ENCODE measurements at places on chromosomes 4 and X. TPM values are rescaled to one million over a fixed set of nuclear protein-coding genes. Genes with fewer than 3 reads are reported as not detected.
A peak's percentile ranks its signal among the peaks of the same experiment; 100 is the strongest.

Gene ANKRD17
- 63.7 TPM for total RNA-seq

Gene GAGE12E
- not detected for total RNA-seq

DNA sequence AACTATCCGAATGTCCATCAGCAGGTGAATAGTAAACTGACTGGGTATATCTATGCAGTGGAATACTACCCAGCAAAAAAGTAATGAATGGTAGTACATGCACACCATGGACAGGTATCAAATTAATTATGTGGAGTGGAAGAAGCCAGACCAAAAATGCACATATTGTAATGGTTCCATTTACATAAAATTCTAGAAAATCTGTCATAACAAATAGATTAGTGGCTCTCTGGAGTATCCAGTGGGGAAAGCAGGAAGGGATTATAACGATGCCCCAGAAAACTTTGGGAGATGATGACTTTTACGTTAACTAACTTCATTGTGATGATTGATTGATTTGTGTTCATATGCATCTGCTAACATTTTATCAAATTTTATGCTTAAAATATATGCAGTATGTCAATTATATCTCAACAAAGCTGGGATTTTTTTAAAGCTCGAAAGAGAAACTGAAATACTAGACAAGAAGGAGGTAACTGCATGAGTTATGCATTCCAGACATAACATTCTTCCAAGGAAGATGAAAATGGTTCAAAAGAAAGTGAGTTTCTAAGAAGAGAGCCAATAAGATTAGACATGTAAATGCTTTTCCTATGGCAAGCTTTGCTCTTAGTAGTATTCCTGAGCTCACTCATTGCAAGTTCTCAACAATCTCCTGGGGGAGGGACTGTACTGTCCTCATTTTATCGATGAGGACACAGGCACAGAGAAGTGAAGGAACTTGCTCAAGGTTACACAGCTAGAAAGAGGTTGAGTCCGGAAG, 58.6 kb upstream of the MSX1 start:
- peaks cover 2% of the 10 kb centered on the region for H3K27me3 ChIP-seq
- H3K36me3 ChIP-seq = no peaks in the 10 kb centered on the region
- DNase-seq = no peak

GRCh38 chrX:65706041-65706828, 38.8 kb downstream of the MSN start:
- no peaks in the 10 kb centered on the region for H3K27me3 ChIP-seq
- H3K4me1 ChIP-seq = peaks cover 68% of the 10 kb centered on the region
- peak overlapping the region; percentile 91 for H3K27ac ChIP-seq

DNA sequence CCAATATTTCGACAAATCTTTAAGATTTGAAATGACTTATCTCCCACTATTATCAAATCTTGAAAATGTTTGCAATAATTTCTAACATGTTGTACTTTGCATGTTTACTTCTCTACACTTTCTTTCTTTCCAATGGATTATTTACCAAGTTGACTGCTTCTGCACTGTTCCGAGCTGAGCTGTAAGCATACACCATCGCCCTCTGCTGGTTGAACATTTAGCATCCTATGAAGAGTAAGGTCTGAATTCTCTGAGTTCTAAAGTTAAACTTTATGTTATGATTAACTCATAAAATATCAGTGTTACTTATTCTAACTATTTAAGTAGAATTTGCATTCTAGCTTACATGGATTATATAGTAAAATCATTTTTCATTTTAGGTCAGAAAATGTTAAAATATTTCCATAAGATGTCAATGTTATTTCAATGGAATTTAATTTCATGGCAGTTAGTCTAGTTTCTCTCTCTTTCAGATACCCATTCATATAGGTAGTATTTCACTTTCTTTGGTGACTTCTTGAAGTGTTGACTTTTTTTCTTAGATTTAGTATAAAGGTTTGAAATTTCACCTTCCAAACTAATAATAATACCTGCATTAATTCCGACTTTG, 137.4 kb downstream of the DKK2 start:
- no peaks in the 10 kb centered on the region for H3K4me1 ChIP-seq
- H3K27me3 ChIP-seq = peaks cover 2% of the 10 kb centered on the region
- H3K4me3 ChIP-seq = no peak overlapping the region

Gene CDX4
- total RNA-seq = not detected

GRCh38 chrX:16828124-16828908, 41.8 kb downstream of the RBBP7 start:
- no peak for DNase-seq
- no peak overlapping the region for H3K4me3 ChIP-seq
- H3K27ac ChIP-seq = no peak overlapping the region

GRCh38 chr4:127352220-127353113, 280.3 kb upstream of the INTU start:
- DNase-seq = no peak
- H3K27ac ChIP-seq = no peak overlapping the region
- no peaks in the 10 kb centered on the region for H3K4me1 ChIP-seq
- H3K36me3 ChIP-seq = no peaks in the 10 kb centered on the region
- no peak overlapping the region for H3K4me3 ChIP-seq
- H3K27me3 ChIP-seq = no peaks in the 10 kb centered on the region

DNA sequence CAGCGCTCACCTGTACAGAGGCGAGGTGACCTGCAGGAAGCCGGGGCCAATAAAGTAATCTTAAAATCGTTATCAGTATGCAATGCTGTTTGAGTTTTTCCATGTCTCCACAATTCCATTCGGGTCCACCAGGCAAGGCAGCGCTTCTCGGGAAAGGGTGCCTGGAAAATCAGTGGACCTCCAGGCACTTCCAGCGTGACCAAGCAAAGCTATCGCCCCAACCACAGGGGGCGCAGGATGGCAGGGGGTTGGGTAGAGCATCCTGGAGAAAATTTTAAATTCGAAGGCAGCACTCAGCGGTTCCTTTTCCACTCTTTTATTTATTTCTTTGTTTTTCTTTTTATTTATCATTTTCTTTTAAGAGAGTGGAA, 5.4 kb upstream of the SOX3 start:
- DNase-seq = no peak
- no peak overlapping the region for H3K4me3 ChIP-seq
- H3K4me1 ChIP-seq = peaks cover 2% of the 10 kb centered on the region
- peaks cover 39% of the 10 kb centered on the region for H3K27me3 ChIP-seq
- H3K36me3 ChIP-seq = no peaks in the 10 kb centered on the region

Gene AFF2
- 1.3 TPM for total RNA-seq

- H3K4me3 ChIP-seq = no peak overlapping the region
- no peaks in the 10 kb centered on the region for H3K36me3 ChIP-seq
- no peak for DNase-seq
- no peak overlapping the region for H3K27ac ChIP-seq
These were observed 50.9 kb downstream of the MED28 start for GRCh38 chr4:17665346-17665745.

Gene ZFP92
- 0.98 TPM for total RNA-seq

Gene NXF2B
- total RNA-seq = not detected

DNA sequence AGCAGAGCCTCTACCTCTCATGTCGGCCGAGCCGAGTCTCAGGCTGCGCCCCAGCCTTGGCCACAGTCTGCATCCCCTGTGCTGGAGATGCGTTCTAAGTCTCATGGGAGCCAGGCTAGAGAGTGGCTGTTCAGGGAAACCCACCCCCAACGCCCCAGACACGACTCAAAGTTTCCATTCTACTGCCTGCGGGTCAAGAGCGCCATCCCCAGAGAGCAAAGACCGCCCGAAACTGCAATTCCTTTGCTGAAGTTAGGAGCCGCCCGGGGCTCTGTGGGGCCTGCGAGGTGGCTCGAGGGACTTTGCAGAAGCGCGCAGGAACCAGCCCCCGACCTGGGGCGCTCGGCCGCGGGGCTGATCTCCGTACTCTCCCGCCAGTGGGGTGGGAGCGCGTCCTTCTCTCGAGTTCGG, 10.0 kb upstream of the ELF4 start:
- peak overlapping the region; percentile 57 for H3K4me3 ChIP-seq
- no peaks in the 10 kb centered on the region for H3K27me3 ChIP-seq
- H3K27ac ChIP-seq = peak overlapping the region; percentile 70

DNA sequence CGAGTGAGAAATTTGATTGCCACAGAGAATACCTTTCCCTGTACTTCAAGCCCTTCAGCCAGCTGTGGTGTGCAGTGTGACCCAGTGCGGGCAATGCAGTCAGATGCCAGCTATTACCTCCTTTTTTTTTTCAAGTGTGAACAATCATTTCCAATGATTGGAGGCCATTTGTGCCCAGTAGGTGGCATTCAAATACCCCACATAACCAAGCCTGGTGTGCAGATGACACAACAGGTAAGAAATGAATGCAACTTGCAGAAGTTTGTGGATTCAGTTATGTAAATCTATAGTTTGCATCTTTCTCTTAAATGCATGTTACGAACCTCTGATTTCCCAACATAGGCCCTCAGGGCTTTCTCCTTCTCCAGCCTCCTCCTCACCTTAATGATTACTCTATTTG, 98.0 kb downstream of the CLCN4 start:
- no peak overlapping the region for H3K27ac ChIP-seq
- DNase-seq = no peak
- H3K36me3 ChIP-seq = no peaks in the 10 kb centered on the region
- no peak overlapping the region for H3K4me3 ChIP-seq
- no peaks in the 10 kb centered on the region for H3K27me3 ChIP-seq

- H3K27me3 ChIP-seq = no peaks in the 10 kb centered on the region
- H3K36me3 ChIP-seq = no peaks in the 10 kb centered on the region
- DNase-seq = peak; percentile 81
- H3K27ac ChIP-seq = no peak overlapping the region
- H3K4me3 ChIP-seq = no peak overlapping the region
- peaks cover 4% of the 10 kb centered on the region for H3K4me1 ChIP-seq
These were observed 136.4 kb downstream of the ZNF674 start for GRCh38 chrX:46408553-46409407.

GRCh38 chr4:10022346-10023049, 1.2 kb upstream of the SLC2A9 start:
- no peak overlapping the region for H3K4me3 ChIP-seq
- H3K27me3 ChIP-seq = peaks cover 2% of the 10 kb centered on the region
- peaks cover 6% of the 10 kb centered on the region for H3K4me1 ChIP-seq
- no peak overlapping the region for H3K27ac ChIP-seq

Gene GPC4
- total RNA-seq = not detected

Gene HMGN5
- 5.5 TPM for total RNA-seq

Gene MSX1
- not detected for total RNA-seq

Gene PCDH11X
- total RNA-seq = 0.05 TPM

DNA sequence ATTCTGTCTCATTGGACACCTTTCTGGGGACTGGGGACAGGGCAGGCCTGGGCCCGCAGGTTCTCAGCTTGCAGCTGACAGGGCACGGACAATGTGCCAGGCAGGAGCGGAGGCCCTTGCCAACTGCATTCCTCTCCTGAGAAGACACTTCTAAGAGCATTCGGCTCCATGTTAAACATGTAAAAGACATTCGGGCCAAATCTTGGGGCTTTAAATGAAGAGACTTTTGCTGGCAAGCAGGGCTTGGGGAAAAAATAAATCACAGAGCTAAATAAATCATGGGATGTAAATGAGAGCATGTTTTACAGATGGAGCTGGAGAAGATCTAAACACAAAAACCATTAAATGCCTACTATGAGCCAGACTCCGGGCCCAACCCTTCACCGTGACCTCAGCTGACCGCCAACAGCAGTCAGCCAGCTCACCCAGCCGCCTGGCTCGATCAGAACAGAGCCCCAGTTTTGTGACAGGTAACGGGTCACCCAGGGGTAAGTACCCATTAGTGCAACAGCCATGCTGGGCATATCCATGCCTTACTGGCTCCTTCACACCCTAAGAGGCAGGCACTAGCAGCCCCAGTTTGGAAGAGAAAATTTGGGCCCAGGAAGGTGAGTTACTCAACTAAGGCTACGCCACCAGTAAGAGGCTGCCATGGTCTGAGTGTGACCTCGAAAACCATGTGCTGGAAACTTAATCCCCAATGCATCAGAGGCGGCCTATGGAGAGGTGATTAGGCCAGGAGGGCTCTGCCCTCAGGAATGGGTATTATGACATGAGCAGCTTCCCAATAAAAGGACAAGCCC, 14.7 kb downstream of the WDR1 start:
- no peak overlapping the region for H3K4me3 ChIP-seq
- peaks cover 99% of the 10 kb centered on the region for H3K4me1 ChIP-seq
- peaks cover 88% of the 10 kb centered on the region for H3K36me3 ChIP-seq

GRCh38 chrX:101430457-101431078, 22.5 kb downstream of the HNRNPH2 start:
- no peak overlapping the region for H3K4me3 ChIP-seq
- no peak for DNase-seq
- H3K36me3 ChIP-seq = peaks cover 24% of the 10 kb centered on the region
- H3K27ac ChIP-seq = peak overlapping the region; percentile 65

GRCh38 chr4:76036855-76037254, 985 bp upstream of the CXCL11 start:
- no peak overlapping the region for H3K27ac ChIP-seq
- peaks cover 6% of the 10 kb centered on the region for H3K27me3 ChIP-seq
- H3K4me1 ChIP-seq = peaks cover 4% of the 10 kb centered on the region
- no peak for DNase-seq
- H3K36me3 ChIP-seq = no peaks in the 10 kb centered on the region

DNA sequence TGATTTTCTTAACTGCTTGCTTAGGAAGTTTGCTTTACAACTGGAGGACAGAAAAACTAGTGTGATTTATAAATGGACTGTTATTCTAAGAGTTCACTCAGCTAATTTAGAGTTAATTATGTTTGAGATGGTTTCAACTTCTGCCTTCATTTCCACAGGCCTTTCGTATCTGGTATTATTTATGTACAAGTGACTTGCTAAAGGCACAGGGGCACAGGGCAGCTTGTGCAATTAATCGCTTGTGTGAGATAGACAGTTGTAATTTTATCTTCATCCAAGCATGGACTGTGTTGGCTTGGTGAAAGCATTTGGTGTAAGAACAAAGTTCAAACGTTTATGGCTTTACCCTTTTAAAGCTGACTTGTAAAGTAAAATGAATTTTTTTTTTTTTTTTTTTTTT, 38.3 kb downstream of the GPAT3 start:
- H3K27ac ChIP-seq = no peak overlapping the region
- peaks cover 1% of the 10 kb centered on the region for H3K4me1 ChIP-seq
- DNase-seq = no peak
- H3K27me3 ChIP-seq = no peaks in the 10 kb centered on the region
- H3K36me3 ChIP-seq = no peaks in the 10 kb centered on the region

- DNase-seq = no peak
- H3K27ac ChIP-seq = no peak overlapping the region
- no peaks in the 10 kb centered on the region for H3K36me3 ChIP-seq
- H3K4me1 ChIP-seq = no peaks in the 10 kb centered on the region
These were observed 100.5 kb downstream of the PTCHD1 start for GRCh38 chrX:23435108-23435507.

DNA sequence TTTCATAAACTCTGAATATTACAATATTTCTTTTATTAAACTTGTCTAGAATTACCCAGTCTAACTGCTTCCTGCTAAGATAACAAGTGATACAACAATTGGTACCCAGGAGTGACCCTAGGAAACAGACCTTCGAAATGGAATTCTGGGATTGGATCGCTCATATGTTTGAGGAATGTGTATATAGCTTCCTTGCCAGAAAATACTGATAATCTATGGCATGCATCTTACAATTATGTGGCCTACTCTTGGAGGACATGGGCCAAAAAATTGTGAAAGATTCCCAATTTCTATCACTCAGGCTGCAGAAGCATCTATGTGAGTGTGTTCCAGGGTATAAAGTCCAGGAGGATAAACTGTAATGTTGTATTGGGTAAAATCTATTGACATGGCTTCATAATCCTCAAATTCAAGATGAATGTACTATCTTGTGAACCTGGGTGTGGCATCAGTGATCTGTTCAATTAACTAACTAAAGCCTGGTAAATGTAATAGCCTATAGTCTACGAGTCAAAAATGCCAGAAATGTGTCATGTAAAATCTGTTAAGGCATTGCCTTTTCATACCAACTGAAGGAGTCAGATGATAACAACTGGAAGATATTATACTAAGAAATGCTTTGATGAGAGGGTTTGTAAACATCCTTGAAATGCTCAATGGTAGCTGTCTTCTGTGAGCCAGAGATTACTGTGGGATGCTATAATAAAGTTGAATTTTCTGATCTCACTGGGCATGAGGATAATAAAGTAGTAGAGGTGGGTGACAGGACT, 1499.3 kb downstream of the PCDH7 start:
- H3K27ac ChIP-seq = no peak overlapping the region
- H3K4me1 ChIP-seq = no peaks in the 10 kb centered on the region
- no peak for DNase-seq
- H3K4me3 ChIP-seq = no peak overlapping the region
- no peaks in the 10 kb centered on the region for H3K27me3 ChIP-seq

Measured in activated CD4-positive, alpha-beta T cell treated with anti-CD3 and anti-CD28 coated beads for 36 hours (primary cell).